ENCODE measurements at places on chromosomes 3 and 15. TPM values are rescaled to one million over a fixed set of nuclear protein-coding genes. Genes with fewer than 3 reads are reported as not detected.

DNA sequence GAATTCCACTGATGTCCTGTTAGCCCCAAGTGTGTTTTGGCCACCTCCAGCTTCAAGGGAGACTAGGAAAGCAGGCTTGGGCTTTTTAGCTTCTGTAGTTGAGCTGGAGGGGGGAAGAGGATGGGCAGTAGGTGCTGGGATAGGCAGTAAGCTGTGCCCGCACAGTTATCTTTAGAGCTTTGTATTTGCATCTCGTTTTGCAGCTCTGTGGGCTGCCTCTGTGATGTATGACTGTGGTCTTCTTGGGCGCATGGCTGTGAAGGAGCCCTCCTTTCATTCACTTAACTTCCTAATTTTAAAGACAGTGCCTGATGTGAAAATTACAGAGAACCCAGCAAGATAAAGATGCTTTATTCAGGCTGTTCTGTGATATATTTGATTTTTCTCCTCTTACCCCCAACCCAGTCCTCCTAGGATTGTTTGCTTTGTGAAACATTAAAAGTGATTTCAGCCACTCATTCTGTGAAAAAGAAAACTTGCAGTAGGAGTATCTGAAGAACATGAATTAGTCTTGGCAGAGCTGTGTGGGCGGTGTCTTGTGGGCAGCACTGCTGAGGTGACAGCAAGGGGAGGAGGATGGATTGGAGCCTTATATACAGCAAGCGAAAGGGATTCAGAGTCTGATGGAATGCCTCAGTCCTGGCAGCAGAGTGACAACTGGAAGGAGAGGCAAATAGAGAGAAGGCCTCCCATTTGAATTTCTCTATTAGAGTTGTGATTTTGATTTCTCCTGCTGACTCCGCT is 74.3 kb downstream of the LARS2 start:
- no peak for DNase-seq

Gene CCDC191
- total RNA-seq, result 0.43 TPM

Gene AGTR1
- total RNA-seq, result 31.4 TPM

Gene C3orf70
- 0.31 TPM for total RNA-seq

- no peak for DNase-seq
Observed at GRCh38 chr15:67880651-67881182, 40.9 kb upstream of the RNU6-1 start.

Gene CD80
- total RNA-seq, result 0.46 TPM

GRCh38 chr3:195929452-195929851 is 21.1 kb upstream of the TNK2 start:
- no peak for DNase-seq
